ENCODE measurements at places on chromosomes 16 and 17. TPM values are rescaled to one million over a fixed set of nuclear protein-coding genes. Genes with fewer than 3 reads are reported as not detected.
A peak's percentile ranks its signal among the peaks of the same experiment; 100 is the strongest.

DNA sequence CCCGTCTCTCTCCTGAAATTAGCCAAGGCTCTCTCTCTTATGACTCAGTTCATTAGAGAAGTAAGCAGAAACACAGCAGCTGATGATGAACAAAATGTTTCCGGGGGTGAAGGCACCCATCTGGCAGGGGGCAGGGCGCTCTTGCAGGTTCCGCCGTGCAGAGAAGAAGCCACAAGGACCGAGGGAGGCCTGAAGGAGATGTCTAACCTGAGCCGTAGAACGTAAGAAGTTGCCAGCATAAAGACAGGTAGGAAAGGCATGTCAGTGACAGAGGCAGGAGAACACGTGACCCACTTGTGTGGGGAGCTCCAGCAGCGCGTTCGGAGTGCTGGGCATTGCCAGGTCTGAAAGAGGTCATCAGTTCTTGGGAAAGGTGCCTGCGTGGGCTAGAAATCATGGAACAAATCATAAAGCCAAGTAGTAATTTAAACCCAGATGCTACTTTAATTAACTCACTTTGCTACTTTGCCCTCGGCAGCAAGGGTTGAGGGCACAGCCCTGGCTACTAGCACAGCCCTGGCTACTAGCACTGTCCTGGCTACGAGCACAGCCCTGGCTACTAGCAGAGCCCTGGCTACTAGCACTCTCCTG is 198.6 kb downstream of the RPTOR start:
- DNase-seq, result no peak

GRCh38 chr17:43614561-43614960 is 47.2 kb downstream of the MEOX1 start:
- DNase-seq, result no peak

- DNase-seq, result no peak
Observed at GRCh38 chr17:8018436-8018835, 16.0 kb downstream of the GUCY2D start.

- no peak for DNase-seq
Observed at GRCh38 chr17:34352191-34352590, 4.1 kb upstream of the CCL13 start.

DNA sequence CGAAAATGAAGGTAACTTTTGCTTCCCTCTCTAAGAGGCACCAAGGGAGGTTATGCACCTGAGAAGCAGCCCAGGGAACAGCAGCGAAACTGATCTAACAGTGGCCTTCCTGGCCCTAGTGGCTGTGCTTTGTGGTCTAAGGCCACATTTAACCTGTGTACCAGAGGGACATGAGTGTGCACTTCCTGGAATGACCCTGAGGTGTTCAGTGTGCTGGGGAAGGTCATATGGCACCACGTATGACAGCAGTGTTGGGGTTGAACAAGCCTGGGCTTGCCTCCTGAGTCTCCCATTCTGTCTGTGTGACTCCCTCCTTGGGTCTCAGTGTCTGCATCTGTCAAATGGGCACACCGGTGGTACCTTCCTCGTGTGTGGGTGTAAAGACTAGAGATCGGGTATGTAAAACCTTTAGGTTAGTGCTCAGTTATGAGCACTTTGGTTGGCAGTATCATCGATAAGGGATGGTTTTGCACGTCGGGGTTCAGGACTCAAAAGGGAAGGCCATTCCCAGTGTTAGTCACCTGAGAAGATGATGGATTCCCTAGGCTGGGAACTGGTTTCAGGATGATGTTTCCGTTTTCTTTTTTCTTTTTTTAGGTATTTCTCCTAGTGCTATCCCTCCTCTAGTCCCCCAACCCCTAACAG is 31.9 kb downstream of the PLCG2 start:
- DNase-seq, result no peak

GRCh38 chr16:84836234-84836647 is 16.5 kb downstream of the CRISPLD2 start:
- peak; percentile 59 for DNase-seq

- no peak for DNase-seq
Observed at GRCh38 chr16:119295-119694, 19.2 kb downstream of the NPRL3 start.

The CDH15 gene
- polyA plus RNA-seq, result 0.05 TPM

The HOXB1 gene
- not detected for polyA plus RNA-seq

All from urinary bladder (tissue), 4 donors.